ENCODE measurements at places on chromosomes 7 and 10.

DNA sequence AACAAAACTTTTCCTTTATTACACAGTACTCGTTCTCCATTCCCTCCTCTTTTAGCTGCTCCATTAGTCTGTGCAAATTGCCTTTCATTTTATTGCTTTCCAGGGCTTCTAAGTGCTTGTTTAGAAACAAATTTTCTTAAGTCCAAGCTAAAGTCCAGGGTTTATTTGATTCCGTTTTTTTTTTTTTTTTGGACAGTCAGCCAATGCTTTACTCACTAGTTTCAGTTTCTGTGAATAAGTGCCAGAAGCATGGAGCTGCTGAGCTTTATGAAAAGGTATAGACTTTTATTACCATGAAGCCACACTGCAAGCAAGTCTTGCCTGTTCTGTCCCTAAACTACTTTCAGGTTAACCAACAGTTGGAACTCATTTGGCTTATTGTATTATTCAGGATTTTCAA, 455.0 kb downstream of the GFRA1 start:
- DNase-seq, result no peak

GRCh38 chr10:14953424-14954000, 384 bp downstream of the DCLRE1C start:
- no peak for DNase-seq

GRCh38 chr10:21527598-21528235, 2.2 kb upstream of the SKIDA1 start:
- DNase-seq, result no peak

GRCh38 chr10:71255808-71256660, 43.7 kb downstream of the UNC5B start:
- no peak for DNase-seq

DNA sequence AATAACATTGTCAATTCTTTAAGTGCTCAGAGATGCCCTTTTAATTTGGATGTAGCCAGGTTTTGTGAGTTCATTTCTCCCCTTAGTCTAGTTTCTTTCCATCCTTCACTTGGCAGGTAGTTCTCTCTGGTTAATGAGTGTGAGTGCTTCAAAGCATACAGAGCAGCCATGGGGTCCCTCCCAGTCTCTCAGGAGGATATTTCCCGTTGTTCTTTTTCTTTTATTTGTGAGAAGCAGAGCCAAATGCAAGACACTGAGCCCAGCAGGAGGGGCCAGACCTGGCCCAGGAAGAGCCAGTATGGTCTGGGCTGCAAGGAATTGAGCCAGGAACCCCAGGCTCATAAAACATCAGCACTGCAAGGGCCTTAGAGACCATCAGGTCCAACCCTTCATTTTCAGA, 52.4 kb downstream of the PLCE1 start:
- DNase-seq, result no peak

DNA sequence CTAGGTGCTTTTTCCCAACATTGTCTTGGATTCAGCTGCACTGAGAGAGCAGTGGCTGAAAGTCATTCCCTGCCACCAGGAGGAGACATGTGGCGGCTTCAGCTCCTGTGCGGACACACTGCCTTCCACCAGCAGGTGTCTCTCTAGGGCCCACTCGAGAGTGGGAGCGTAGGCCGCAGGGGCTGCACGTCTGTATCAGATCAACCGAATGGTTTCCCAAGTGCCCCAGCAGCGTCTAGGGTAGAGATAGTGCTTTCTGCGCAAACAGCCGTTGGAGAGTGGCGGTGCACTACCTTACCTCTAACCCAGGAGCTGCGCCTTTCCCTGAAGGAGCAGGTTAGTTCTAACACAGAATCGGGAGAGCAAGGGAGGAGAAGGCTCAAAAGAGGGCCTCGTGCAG, 31.7 kb downstream of the PAPOLB start:
- DNase-seq, result peak; percentile 49

- no peak for DNase-seq
Measured at GRCh38 chr7:1674161-1675035, 4.3 kb downstream of the ELFN1 start.

DNA sequence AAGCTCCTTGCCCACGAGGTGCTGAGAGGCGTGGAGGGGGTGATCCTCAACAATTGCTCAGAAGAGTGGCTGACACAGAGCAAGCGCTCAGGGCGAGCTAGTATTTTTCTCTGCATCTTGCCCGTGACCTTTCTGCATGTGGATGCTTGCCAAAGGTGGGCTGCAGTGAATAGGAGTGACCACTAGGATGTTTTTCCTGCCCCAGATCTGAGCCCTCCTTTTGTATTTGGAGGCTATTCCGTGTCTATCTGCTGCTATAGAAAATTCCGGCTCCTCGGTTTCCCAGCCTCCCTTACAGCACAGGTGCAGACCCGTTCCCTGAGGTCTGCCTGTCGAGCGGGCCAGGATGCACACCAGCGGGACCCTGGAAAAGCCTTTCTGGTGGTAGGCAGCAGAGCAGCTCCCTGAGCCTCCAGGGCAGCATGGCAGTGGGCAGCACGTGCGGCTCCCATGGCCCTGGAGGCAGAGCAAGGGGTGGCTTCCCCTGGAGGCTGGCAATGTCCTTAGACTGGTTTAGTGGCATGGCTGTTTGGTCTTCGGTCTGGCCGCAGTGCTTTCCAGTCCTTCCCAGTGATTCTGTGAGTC, 145.1 kb upstream of the PCBD1 start:
- no peak for DNase-seq

- DNase-seq, result no peak
Measured at GRCh38 chr10:51878695-51879094, 179.3 kb upstream of the CSTF2T start.

- DNase-seq, result no peak
Measured at GRCh38 chr10:51433949-51434475, 265.4 kb downstream of the CSTF2T start.

DNA sequence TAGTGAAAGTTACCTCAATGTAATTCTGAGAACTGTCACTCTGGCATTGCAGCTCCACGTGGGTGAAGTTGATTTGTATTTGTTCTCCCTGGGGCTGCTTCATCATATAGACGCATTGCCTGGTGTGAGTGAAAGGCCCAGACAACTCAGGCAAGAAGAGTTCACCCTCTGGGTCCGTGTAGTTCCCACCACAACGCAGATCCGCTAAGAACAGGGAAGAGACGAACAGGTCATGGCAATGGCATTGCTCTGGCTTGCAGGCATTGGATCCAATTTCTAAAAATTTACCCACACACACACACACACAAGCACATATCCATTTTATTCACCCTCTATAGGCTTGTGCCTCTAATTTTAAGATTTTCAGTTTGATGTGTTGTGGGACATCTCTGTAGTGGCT, 45.4 kb downstream of the CUBN start:
- DNase-seq, result no peak

DNA sequence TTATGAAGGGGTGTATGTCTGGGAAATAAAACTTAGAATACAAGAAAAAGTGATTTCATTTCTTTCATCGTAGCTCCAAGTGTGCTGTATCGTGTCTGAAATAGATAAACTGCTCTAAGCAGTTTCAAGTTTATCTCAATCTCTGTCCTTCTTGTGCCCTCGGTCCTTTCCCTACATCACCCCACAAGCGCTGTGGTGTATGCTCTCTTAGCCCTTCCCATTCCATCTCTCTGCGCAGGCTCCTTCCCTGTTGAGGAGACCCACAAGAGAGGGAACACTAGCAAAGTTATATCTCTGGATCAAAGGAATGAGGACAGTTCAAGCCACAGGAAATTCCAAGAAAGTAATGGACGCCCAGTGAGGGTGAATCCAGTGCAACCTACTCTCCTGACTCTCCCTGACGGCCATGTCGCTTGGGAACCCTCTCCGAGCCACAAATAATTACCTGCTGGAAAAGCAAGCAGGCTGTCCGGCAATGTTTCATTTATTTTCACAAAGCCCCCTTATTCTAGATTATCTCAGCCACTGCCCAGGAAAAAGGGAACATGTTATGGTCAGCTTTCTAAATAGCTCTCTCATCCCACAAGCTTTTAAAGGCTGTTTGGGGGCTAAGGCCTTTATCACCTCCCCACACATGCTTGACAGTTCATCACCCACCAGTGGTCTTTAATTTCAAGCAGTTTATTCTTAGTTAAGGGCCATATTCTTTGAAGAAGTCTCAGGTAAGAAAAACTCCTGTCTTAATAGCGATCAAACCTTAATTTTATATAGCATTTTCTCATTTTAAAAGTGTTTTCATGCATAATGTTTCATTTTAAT, 34.8 kb downstream of the LRRC4 start:
- no peak for DNase-seq

GRCh38 chr10:34116681-34117271, 698.3 kb downstream of the PARD3 start:
- no peak for DNase-seq

GRCh38 chr10:100518761-100519241, 860 bp downstream of the SEC31B start:
- DNase-seq, result peak; percentile 68

DNA sequence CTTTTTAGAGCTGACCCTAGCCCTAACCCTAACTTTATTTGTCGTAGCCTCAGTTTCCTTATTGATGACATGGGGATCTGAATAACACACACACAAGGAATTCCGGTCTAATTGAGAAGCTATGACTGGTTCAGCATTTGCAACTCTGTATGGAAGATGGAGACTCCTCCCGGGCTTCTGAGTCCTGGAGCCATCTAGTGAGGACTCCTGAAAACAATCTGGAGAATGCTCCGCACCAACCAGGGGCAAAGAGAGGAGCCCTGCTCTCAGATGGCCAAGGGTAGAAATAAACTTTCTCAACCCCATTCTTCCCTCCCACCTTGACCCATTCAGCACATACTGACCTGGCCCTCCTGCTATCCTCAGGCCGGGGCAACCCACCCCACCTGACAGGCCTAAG, 26.4 kb downstream of the MBL2 start:
- no peak for DNase-seq

DNA sequence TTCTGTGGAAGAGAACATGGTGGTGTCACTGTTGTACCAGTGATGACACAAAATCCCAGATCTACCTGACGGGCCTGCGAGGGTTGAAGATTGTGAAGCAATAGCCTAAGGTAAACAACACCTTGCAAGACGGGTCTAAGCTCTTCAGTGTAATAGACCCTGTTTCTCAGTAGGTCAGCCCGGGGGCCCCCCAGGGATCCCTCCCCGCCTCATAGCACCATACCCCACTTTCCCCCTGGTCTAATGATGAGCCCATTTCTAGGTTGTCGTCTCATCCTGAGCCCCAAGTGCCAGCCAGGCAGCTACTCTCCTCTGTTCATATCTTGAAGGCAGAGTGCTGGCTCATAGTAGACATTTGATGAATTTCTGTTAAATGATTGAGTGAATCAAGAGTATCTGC, 2.6 kb upstream of the ACTR3C start:
- no peak for DNase-seq

DNA sequence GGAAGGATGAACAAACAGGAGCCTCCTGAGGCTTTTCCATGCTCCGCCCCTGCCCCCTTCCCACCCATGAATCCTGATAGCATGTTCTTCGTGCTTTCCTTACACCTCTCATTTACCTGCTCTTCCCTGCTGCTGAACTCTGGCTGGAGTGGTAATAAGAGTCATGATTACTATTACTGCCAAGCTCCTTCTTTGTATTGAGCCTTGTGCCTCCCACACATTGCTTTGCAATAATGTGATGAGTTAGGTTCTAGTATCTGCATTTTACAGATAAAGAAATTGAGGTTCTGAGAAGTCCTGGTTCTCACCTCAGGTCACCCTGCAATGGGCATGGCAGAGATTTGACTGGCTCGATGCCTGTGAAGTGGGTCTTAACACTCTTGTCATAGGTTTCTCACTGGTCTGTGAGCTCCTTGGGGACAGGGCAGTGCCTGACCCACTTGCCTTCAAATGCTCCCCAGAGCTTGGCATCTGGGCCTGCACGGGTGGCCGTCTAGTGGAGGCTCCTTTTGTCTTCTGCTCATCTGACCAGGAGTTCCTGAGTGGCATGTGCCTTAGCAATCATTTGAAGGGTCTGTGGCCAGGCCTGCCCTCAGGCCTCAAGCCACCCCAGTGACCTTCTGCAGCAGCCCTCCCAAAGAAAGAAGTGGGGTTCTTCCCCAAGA, 309.2 kb upstream of the ZMIZ1 start:
- DNase-seq, result no peak

DNA sequence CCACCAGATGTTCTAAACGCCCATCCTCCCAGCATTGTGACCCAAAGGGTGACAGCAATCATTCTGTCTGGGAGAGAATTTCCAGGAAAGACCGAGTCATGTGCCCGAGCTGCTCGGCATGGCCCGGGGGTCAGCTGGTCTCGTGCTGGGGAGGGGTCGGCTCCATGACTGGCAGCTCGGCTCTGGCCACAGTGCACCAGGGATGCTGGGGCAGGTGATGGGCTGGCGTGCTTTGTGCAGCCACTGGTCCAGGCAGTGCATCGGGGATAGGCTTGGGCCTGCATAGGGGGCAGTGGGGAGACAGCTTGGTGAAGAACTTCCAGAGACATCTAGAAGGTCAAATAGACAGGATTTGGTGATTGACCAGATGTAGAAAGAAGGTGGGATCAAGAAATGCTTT, 39.2 kb upstream of the PSMG3 start:
- no peak for DNase-seq

DNA sequence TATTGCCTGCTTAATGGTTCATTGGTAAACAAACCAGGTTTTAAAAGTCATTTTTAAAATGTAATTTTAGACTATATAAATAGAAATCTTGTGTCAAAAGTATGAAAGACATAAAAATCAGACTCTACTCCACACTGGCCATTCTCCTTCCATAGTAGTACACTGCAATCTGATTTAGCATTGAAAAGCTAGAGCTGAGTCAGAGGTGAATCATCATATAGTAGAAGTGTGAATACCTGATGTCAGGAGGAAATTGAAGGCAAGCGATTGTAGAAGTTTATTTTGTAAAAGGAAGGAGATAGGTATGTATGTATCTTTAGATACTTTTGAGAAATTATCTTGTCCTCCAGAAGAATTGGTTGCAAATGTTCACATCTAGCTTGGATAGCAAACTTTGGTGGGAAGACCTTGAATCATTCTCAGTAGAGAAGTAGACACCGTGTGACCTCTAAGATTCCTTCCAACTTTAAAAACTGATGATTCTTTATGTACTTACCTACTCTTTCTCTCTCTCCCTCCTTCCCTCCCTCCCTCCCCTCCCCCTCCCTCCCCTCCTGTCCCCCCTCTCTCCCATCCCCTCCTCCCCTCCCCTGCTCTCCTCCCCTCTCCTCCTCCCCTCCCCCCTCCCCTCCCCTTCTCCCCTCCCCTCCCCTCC, 88.1 kb downstream of the BTAF1 start:
- peak; percentile 20 for DNase-seq

- no peak for DNase-seq
Measured at GRCh38 chr10:3992382-3993178, 207.6 kb upstream of the KLF6 start.

DNA sequence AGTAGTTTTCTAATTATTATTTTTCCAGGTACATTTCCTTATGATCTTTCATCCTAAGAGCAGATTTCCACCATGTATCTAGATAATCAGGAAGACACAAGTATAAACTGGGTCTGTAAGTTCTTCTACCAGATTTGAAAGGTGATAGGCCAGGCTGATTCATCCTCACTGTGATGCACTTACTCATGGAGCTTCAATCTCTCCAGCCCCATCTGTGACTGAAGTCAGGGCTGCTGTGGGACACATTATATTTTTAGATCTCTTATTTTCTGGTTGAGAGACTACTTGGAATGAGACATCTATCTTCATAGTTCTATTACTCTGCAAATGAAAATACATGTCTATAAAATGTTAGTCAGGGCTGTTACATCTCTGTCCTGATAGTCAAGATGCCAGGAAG, 85.5 kb upstream of the SLC25A13 start:
- no peak for DNase-seq

All from CD4-positive, alpha-beta T cell treated with Interleukin-2 at 100 ng/mL for 4 hours (primary cell).